Foreskin keratinocyte (primary cell): ENCODE measurements at places on chromosomes 5 and 9. TPM values are rescaled to one million over a fixed set of nuclear protein-coding genes. Genes with fewer than 3 reads are reported as not detected.

DNA sequence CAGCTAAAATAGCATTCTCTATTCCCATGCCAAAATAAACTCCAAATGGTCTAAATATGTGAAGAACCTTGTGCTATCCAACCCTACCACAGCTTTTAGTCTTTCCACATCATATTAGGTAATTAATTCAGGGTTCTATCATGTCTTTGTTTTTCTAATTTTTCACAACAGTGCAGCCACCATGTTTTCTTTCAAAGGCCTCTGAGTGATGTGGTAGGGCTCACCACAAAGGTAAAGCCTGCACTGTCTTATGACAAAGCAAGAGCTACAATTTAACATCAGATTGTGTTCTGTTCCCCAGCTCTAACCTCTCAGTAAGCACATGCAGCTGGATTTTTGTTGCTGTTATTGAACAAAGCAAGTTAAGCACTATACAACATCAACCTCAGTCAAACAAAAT, 52.4 kb downstream of the MEF2C start:
- no peak for DNase-seq

The MORN5 gene
- polyA plus RNA-seq = not detected in 2 replicates

The OR13J1 gene
- not detected in 2 replicates for polyA plus RNA-seq

The FOXD4L3 gene
- not detected in 2 replicates for polyA plus RNA-seq

- DNase-seq = no peak
These were observed 46.5 kb upstream of the ZSWIM6 start for GRCh38 chr5:61285531-61285930.

DNA sequence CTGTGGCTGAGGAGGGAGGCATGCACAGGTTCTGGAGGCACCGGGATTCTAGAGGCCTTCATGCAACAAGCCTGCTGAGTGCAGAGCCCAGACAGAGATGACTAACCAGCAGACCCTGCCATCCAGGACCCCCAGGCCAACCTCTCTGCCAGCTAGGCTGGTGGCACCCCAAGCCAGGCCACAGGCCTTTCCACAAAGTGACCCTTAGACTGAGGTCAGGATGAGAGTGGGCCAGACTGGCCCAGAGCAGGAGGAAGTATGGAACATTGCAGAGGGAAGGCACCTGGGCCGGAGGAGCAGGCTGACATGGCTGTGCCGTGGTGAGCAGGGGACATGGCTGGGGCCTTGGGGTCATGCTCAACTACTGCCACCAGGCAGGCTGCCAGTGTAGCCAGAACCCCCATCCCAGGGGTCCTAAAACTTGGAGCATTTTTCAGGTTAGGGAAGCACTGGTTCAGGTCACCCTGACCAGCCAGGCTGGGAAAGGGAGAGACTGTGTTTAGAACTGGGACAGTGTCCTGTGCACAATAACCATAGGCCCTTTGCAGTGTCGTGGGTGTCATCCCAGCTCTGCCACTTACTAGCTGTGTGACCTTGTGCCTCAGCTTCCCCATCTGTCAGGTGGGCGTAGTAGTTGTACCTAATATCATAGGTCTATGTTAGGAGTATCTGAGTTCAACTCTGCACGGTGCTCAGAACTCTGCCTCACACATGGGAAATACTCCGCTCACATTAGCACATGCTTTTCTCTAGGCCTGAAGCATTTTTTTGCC, 17.3 kb downstream of the TCF7 start:
- DNase-seq = no peak

The CDH12 gene
- polyA plus RNA-seq = not detected in 2 replicates

DNA sequence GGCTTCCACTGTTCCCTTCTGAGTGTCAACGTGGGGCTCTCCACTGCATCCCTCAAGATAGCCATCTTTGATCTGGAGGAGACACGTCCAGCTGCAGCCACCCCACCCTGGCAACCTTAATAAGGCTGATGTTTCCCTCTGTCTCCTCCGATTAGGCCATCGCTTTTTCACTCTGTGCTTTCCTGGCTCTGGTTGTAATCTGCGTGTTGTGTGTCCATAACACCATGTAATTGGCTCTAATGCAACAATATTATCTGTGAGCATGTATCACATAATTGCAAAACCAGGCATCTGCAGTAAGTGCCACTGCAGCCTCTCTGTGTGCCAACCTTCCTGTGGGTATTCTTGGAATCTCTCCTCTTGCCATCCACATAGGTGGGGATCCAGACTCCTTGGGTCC, 249.9 kb upstream of the PANK3 start:
- DNase-seq = no peak

The FSTL4 gene
- polyA plus RNA-seq = 0.29 and 0.59 TPM in 2 replicates

The PRELID1 gene
- 393 and 452 TPM in 2 replicates for polyA plus RNA-seq

GRCh38 chr5:944992-945685, 52.5 kb downstream of the TRIP13 start:
- DNase-seq = no peak

- DNase-seq = peak; percentile 56
These were observed 27.0 kb upstream of the PRRC2B start for GRCh38 chr9:131366761-131367401.

The FRMPD1 gene
- polyA plus RNA-seq = 0.01 and 0.02 TPM in 2 replicates

The CDHR2 gene
- polyA plus RNA-seq = 0.03 TPM in 1 of 2 replicates, not detected in the other

The PCDHA3 gene
- 0.06 and 0.11 TPM in 2 replicates for polyA plus RNA-seq

The FYB1 gene
- polyA plus RNA-seq = not detected in 2 replicates

DNA sequence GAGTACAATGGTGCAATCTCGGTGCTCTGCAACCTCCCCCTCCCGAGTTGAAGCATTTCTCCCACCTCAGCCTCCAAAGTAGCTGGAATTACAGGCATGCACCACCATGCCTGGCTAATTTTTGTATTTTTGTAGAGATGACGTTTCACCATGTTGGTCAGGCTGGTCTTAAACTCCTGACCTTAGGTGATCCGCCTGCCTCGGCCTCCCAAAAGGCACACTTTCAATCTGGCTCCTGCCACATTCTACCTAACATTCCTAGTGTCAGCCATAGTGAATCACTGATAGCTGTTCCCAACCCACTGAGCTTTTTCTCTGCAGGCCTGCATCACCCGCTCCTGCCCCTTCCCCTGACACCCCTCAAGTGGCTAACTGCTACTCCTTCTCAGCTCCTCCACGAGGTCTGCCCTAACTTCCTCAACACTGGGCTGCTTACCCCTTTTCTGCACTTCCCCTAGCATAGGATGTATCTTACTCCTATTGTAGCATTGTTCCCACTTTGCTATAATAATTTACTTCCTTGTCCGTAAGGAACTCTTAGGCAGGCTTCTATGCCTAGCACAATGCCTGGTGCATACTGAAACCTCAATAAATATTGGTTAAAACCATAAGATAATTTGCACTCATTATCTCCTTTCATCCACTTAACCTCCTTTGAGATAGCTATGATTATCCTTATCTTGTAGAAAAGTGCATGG, 42.0 kb upstream of the LIFR start:
- DNase-seq = no peak

The PFN3 gene
- not detected in 2 replicates for polyA plus RNA-seq

GRCh38 chr5:39177631-39177964, 41.8 kb downstream of the FYB1 start:
- DNase-seq = no peak

The NR5A1 gene
- polyA plus RNA-seq = not detected in 2 replicates

GRCh38 chr5:108487951-108488350, 106.1 kb upstream of the FBXL17 start:
- DNase-seq = no peak

DNA sequence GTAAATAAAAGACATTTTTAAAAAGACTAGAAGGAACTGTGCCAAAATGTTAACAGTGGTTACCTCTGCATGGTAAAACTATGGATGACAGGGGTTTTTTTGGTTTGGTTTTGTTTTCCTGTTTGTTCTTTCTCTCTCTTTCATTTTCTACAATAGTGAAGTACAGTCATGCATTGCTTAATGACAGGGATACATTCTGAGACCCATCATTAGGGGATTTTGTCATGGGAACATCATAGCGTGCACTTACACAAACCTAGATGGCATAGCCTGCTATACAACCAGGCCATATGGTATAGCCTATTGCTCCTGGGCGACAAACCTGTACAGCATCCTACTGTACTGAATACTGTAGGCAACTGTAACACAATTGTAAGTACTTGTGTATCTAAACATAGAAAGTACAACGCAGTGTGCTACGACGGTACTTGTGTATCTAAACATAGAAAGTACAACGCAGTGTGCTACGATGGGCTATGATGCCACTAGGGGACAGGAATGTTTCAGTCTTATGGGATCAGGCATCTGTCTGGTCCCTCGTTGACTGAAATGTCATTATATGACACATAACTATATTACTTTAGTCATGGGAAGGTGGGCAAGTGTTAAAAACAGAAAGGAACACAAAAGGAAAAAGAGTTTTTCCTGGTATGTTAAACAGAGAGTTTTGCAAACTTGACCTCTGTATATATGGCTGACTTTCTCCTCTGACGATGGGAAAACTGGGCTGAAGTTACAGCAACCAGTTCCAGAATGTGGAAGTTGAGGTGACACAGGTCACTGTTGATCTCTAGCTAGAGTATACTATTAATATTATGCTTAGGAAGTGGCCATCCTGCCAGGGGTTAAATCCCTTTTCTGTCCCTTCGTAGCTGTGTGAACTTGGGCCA, 7.4 kb upstream of the ADAM19 start:
- no peak for DNase-seq

GRCh38 chr9:35651956-35652828, 1.5 kb upstream of the SIT1 start:
- peak; percentile 32 for DNase-seq

DNA sequence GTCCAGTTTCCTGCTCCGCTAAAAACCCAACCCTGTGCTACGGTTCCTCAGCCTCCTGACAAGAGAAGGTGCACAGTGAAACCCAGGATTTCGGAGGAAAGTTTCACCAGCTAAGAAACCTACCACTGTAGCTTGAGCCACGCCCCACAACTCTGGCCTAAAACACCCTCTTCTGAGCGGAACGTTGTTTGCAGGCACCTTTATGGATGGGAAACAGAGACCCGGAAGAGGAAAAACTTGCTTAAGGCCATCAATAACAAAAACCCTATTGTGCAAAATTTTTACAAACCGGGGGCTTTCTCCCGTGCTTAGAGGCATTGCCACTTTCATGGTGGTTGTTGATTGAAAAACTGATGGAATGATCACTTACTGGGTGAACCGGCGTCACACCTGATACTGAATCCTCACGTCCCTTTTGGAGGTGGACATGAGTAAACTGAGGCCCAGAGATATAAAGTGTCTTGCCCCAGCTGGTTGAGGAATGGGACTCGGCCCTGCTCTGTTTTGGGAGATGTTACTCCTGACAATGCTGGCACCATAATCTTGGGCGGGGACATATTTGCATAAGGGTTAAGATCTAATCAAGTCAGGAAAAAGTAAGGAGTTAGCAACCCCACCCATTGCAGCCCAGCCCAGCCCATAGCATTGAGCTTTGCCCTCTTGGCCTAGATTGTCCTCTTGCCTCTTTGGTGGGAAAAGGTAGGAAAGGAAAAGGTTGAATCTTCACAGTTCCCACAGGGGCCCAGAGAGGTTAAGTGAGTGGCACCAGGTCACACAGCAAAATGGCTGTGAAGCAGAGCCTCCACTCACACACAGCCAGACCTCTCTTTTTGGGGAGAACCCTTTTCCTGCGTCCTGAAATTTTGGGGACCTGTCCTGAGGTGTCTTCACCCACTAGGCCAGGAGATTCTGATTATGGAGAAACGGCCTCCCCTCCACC, 23.2 kb upstream of the PTGS1 start:
- DNase-seq = no peak

- DNase-seq = peak; percentile 56
These were observed 32.5 kb downstream of the LEAP2 start for GRCh38 chr5:132905938-132906337.

GRCh38 chr5:96582343-96582742, 79.8 kb upstream of the CAST start:
- DNase-seq = no peak

The C9orf153 gene
- polyA plus RNA-seq = 0.09 and 0.23 TPM in 2 replicates

- DNase-seq = no peak
These were observed 7.2 kb downstream of the STRBP start for GRCh38 chr9:123261006-123261677.

- DNase-seq = no peak
These were observed 8.9 kb upstream of the PTAR1 start for GRCh38 chr9:69768716-69769115.

DNA sequence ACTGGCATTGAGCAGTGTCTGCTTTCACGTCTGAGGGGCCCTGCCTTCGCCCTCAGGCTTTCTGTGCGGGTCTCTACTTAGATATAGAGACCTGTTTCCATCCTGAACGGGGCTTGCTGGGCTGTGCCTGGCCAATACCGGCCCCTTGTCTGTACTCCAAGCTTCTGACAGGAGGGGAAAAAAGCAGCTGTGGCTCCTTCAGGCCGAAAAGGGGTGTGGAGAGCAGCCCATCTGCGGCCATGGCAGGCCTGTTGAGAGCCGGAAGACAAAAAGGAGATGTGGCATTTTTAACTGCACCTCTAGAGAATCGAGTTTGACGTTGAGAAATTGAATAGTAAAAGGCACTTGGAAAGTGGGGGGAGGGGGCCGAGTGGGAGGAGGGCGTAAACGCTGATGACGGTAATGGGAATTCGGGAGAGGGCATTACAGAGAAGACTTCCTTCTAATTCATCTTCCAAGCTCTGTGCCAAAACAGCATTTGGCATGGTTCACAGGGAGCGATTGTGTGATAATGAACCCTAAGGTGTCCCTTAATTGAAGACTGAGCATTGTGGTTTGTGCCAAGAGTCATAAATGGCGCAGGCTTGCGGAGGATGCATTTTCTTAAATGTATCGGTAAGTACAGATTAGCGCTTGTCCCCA, 25.1 kb upstream of the PRDM12 start:
- DNase-seq = no peak

DNA sequence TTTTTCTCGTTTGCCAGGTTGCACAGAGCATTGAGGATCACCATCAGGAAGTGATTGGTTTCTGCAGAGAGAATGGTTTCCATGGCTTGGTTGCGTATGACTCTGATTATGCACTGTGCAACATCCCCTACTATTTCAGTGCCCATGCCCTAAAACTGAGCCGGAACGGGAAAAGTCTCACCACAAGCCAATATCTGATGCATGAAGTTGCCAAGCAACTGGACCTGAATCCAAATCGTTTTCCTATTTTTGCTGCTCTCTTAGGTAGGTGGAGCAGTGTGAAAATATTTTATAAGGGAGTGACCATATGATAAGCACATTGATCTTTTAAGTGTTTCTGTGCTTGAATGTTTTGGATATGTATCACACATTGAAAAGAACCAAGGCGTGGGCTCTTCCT, 17.7 kb upstream of the FAM120AOS start:
- DNase-seq = no peak

The SIL1 gene
- 47.9 and 55.3 TPM in 2 replicates for polyA plus RNA-seq

DNA sequence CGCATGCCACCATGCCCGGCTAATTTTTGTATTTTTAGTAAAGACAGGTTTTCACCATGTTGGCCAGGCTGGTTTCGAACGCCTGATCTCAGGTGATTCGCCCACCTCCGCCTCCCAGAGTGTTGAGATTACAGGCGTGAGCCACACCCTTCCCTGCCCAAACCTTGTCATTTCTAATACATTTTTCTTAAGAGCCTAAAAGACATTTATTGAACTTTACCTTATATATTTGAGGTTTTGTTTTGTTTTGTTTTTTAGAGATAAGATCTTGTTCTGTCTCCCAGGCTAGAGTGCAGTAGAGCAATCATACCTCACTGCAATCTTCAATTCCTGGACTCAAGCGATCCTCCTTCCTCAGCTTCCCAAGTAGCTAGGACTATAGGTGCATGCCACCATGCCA, 39.8 kb upstream of the FANCC start:
- DNase-seq = no peak

GRCh38 chr5:98787131-98787719, 13.8 kb downstream of the RGMB start:
- no peak for DNase-seq

The KCNV2 gene
- not detected in 2 replicates for polyA plus RNA-seq

The PAPPA gene
- polyA plus RNA-seq = 0.03 and 0.04 TPM in 2 replicates

The LCN10 gene
- polyA plus RNA-seq = not detected in 2 replicates

The CCNI2 gene
- polyA plus RNA-seq = 0.12 and 0.19 TPM in 2 replicates
